Activated CD8-positive, alpha-beta memory T cell treated with anti-CD3 and anti-CD28 coated beads for 1 hour (primary cell): ENCODE measurements at places on chromosomes 3 and 15.

GRCh38 chr3:146156666-146157314 lies 4.2 kb downstream of the PLOD2 start:
- no peak for DNase-seq

DNA sequence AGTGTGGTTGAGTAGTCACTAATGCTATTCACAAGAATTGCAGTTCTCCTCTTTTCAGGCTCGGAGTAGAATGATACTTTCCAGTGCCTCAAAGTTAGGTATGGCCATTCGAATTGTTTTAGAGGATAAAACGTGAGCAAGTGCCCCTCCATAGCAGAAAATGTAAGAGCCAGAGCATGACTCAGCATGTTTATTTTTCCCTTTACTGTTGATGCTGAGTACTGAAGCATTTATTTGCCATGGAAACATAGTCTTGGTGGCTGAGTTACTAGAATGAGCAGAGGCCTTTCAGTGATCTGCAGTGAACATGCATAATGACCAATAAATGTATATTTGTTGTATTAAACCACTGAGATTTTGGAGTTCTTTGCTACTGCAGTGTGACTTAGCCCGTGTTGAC lies 540.6 kb downstream of the NLGN1 start:
- DNase-seq = no peak

- no peak for DNase-seq
These were observed 95.8 kb downstream of the BDH1 start for GRCh38 chr3:197460002-197460401.

- no peak for DNase-seq
These were observed 218.8 kb downstream of the OSBPL10 start for GRCh38 chr3:31762097-31762764.

DNA sequence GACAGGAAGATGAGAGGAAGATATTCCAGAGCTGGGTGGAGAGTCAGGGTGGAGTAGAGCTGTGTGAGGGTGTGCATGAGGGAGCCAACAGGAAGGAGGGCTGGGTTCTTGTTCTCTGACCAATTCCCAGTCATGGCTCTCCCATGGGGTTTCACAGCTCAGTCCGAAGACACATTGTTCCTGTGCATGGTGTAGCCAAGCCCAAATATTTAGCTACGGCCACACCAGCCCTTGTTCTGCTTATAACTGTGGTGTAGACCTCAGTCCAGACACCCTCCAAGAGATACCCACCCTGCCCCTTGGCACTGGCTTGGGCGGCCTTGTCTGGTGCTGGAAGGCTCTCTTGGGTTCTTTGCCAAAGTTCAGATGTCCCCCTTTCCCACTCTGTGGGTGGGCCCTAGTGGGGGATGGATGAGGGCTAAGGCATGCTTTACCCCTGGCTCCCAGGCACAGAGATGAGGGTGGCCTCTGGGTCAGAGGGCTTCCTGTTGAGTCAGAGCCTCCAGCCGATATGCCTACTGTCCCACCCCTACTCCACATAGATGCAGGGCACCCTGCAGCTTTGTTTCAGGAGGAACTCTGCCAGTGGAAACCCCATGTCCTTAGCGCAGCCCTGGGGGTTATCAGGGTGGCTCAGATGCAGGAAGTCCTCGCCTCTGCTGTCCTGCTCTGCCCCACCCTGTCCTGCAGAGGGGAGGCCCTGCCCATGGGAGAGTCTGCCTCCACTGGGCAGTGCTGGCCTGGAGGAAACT lies 271.2 kb upstream of the CTDSPL start:
- no peak for DNase-seq

- no peak for DNase-seq
These were observed 34.5 kb downstream of the RASGRP1 start for GRCh38 chr15:38530113-38530512.

- no peak for DNase-seq
These were observed 57.6 kb downstream of the BHLHE40 start for GRCh38 chr3:5036858-5037257.
